ENCODE measurements at places on chromosomes 2 and 18. TPM values are rescaled to one million over a fixed set of nuclear protein-coding genes. Genes with fewer than 3 reads are reported as not detected.
A peak's percentile ranks its signal among the peaks of the same experiment; 100 is the strongest.

GRCh38 chr2:242030858-242031257, 161.3 kb downstream of the RTP5 start:
- H3K4me1 ChIP-seq: peaks cover 25% of the 10 kb centered on the region
- H3K27ac ChIP-seq: no peak overlapping the region
- H3K4me3 ChIP-seq: peak overlapping the region; percentile 55
- DNase-seq: no peak
- no peaks in the 10 kb centered on the region for H3K36me3 ChIP-seq

DNA sequence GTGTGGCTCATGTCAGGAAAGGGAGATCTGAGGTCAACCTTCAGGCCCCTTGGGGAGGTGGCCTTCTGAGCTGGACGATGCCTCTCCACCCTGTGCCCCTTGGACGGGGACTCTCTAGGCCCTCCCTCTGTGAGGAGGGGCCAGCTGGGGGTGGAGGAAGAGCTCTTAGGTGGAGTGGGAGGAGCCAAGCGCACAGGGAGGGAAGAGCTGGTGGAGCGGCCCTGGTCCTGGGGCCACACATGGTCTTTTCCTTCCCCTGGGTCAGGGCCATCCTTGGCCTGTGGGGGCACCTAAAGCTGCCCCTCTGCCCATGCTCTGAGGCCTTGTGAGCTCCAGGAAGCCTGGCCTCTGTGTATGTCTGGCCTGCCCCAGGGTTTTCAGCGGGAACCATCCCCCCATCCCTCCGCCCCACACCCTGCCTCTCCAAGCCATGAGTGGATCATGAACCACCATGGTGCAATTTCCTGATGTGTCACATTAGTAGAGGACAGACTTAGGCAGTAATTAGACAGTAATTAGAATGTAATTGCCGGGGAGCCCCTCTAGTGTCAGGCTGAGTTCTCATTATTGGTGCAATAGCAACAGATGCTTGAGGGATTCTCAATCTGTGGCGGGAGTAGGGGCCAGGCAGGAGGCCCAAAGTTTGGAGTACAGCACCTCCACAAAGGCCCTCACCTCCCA, 63.0 kb downstream of the GLI2 start:
- H3K4me3 ChIP-seq: no peak overlapping the region
- no peaks in the 10 kb centered on the region for H3K36me3 ChIP-seq
- no peaks in the 10 kb centered on the region for H3K4me1 ChIP-seq
- no peak overlapping the region for H3K27ac ChIP-seq
- no peaks in the 10 kb centered on the region for H3K27me3 ChIP-seq

GRCh38 chr18:31660763-31661162, 23.6 kb downstream of the B4GALT6 start:
- no peak for DNase-seq
- no peak overlapping the region for H3K4me3 ChIP-seq
- no peaks in the 10 kb centered on the region for H3K36me3 ChIP-seq
- no peak overlapping the region for H3K27ac ChIP-seq
- peaks cover 1% of the 10 kb centered on the region for H3K27me3 ChIP-seq
- peaks cover 19% of the 10 kb centered on the region for H3K4me1 ChIP-seq

- H3K27me3 ChIP-seq: no peaks in the 10 kb centered on the region
- H3K36me3 ChIP-seq: no peaks in the 10 kb centered on the region
- no peak overlapping the region for H3K27ac ChIP-seq
- H3K4me1 ChIP-seq: no peaks in the 10 kb centered on the region
These were observed 87.1 kb downstream of the TSHZ1 start for GRCh38 chr18:75297731-75298130.

GRCh38 chr2:220653776-220654175, 918.3 kb downstream of the EPHA4 start:
- no peak for DNase-seq
- H3K4me3 ChIP-seq: no peak overlapping the region
- H3K4me1 ChIP-seq: no peaks in the 10 kb centered on the region
- no peak overlapping the region for H3K27ac ChIP-seq
- H3K27me3 ChIP-seq: peaks cover 5% of the 10 kb centered on the region

- no peak overlapping the region for H3K4me3 ChIP-seq
- H3K27ac ChIP-seq: no peak overlapping the region
- peaks cover 3% of the 10 kb centered on the region for H3K4me1 ChIP-seq
- no peaks in the 10 kb centered on the region for H3K27me3 ChIP-seq
- no peaks in the 10 kb centered on the region for H3K36me3 ChIP-seq
These were observed 41.5 kb downstream of the YPEL5 start for GRCh38 chr2:30188292-30188691.

DNA sequence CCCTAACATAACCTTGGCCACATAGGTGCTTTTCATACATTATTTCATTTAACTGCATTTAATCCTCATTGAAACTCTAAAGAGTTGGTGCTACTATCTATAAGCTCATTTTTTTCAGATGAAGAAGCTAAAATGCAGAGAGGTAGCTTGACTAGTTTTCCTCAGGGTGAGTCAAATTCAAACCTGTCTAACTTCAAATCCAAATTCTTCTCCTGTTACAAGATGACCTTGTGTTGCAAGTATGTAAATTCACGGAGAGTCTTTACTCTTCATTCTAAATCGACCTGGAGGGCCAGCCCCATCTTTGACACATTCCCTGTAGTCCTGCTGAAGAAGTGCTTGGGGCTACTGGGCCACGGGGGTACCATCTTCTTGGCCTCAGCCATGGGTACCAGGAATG, 8.2 kb upstream of the SETBP1 start:
- H3K4me1 ChIP-seq: no peaks in the 10 kb centered on the region
- DNase-seq: no peak
- no peak overlapping the region for H3K4me3 ChIP-seq

GRCh38 chr18:23225503-23225902, 90.2 kb downstream of the CABLES1 start:
- peaks cover 38% of the 10 kb centered on the region for H3K4me1 ChIP-seq
- DNase-seq: no peak

The GPR75 gene
- total RNA-seq: 1.2 TPM

The ABCB11 gene
- not detected for total RNA-seq

The CHRNG gene
- total RNA-seq: not detected

All from activated CD8-positive, alpha-beta T cell treated with anti-CD3 and anti-CD28 coated beads for 36 hours (primary cell).